Activated CD8-positive, alpha-beta memory T cell treated with anti-CD3 and anti-CD28 coated beads for 1 hour (primary cell): ENCODE measurements at places on chromosomes 2 and 18.

GRCh38 chr2:109355192-109355843 lies 226.3 kb downstream of the SH3RF3 start:
- no peak for DNase-seq

GRCh38 chr2:154640000-154640399 lies 58.5 kb upstream of the KCNJ3 start:
- no peak for DNase-seq

DNA sequence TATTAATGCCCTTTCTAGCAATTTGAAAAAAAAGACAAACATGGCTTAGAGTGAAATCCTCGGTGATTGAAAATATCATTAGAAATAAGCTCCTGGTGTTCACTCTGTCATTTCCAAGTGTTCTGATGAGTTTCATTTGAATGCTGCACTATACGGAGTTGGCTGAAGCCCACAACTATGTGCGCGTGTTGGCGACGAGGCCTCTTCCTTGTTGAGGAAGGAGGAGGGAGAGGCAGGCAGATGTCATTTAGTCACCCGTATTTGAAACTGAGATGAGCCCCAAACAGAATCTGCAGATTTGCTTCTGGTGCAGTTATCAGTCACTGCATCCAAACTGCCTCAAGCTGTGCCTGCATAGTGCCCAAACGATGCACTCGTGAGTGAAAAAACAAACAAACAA lies 23.5 kb upstream of the SKOR2 start:
- DNase-seq, result no peak

DNA sequence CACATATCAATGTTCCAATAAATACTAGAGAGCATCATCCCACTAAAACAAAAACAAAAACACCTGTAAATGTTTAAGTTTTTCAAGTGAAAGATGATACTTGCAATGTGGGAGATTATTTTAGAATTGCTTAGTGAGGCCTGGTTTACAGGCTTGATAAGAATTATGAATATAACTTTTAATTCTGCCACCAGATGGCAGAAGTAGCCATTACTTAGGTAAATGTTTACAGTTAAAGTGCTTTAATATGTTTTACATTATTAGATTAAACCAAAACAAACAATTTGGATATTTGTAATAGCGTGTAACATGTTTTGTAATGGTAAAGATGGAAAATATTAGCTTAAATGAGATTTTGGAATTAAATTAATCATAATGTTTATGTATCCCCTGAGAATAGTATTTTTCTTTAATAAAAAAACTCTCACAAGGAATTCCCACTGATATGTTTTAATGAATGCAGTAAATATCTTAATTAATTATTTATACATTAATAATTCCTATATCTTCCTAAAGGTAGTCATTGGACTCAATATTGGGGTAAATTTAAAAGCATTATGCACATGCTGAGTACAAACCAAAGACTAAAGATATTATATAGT lies 522.0 kb downstream of the SPAG16 start:
- DNase-seq, result no peak

- no peak for DNase-seq
These were observed 396.4 kb downstream of the LNPK start for GRCh38 chr2:175605640-175606009.

GRCh38 chr2:9113262-9113661 lies 93.3 kb upstream of the ASAP2 start:
- no peak for DNase-seq

- DNase-seq, result no peak
These were observed 5.8 kb upstream of the SFTPB start for GRCh38 chr2:85673716-85674375.

- DNase-seq, result no peak
These were observed 42.1 kb upstream of the SIGLEC15 start for GRCh38 chr18:45783097-45784075.

GRCh38 chr18:49021433-49022129 lies 70.8 kb upstream of the SMAD7 start:
- no peak for DNase-seq

GRCh38 chr2:165793161-165793778 lies 777 bp downstream of the GALNT3 start:
- DNase-seq, result no peak

- no peak for DNase-seq
These were observed 18.6 kb downstream of the SLC16A14 start for GRCh38 chr2:230050136-230050535.

DNA sequence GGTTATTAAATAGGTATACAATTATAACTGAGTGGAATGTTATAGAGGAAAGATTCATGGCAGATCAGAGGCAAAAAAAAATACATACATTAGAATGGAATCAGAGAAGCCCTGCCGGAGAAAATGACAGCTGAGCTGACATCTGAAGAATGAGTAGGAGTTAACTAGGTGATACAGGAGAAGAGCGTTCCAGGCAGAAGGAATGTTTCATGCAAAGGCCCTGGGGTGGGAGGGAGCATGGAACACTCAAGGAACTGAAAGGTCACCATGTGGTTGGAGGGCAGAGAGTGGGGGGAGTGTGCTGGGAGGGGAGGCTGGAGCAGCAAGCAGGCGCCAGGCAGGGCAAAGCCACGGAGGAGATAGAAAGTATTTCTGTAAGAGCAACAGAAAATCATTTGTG lies 31.6 kb upstream of the CDK5R2 start:
- no peak for DNase-seq

DNA sequence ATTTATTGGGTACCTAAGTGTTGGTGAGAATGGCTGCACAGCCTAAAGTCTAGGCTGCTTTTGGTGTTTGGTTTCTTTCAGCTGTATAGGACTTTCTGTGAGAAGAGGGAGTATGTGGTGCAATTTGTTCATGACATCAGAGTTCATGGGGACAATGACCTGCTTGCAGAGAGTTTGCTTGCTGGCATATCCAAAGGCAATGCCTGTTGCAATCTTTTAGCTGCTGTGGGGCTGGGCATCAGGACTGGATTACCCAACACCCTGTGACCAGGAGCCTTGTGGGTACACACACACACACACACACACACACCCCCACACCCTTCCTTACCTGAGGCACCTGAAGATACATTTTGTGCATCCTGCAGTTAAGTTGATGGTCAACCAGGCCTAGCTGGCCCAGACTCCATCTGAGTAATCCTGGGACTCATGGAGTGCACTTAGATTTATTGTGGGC lies 68.4 kb downstream of the LIPG start:
- DNase-seq, result no peak

DNA sequence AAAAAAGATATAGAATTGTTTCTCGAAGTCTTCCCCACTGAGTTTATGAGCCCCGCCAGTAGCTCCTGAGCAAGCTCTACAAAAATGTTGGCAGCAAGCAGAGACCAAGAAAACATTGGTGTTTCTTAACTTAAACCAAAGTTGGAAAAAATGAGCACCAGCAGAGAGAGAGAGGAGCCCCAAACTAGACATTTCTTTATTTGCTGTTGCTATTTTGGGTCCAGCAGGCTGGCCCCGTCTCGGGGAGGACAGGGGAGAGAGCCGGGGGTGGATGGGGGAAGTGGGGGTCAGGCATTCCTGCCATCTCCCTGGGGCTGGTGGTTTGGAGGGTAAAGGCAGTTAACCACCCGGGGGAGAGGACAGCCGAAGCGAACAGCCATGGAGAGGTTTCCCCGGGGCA lies 113.0 kb downstream of the DYSF start:
- no peak for DNase-seq

GRCh38 chr2:191696001-191696400 lies 18.1 kb downstream of the NABP1 start:
- no peak for DNase-seq

GRCh38 chr2:173058673-173059072 lies 17.0 kb upstream of the MAP3K20 start:
- DNase-seq, result no peak

- DNase-seq, result no peak
These were observed 122.5 kb upstream of the NCKAP5 start for GRCh38 chr2:133690780-133691179.

GRCh38 chr2:28165087-28165635 lies 227.5 kb upstream of the FOSL2 start:
- no peak for DNase-seq

DNA sequence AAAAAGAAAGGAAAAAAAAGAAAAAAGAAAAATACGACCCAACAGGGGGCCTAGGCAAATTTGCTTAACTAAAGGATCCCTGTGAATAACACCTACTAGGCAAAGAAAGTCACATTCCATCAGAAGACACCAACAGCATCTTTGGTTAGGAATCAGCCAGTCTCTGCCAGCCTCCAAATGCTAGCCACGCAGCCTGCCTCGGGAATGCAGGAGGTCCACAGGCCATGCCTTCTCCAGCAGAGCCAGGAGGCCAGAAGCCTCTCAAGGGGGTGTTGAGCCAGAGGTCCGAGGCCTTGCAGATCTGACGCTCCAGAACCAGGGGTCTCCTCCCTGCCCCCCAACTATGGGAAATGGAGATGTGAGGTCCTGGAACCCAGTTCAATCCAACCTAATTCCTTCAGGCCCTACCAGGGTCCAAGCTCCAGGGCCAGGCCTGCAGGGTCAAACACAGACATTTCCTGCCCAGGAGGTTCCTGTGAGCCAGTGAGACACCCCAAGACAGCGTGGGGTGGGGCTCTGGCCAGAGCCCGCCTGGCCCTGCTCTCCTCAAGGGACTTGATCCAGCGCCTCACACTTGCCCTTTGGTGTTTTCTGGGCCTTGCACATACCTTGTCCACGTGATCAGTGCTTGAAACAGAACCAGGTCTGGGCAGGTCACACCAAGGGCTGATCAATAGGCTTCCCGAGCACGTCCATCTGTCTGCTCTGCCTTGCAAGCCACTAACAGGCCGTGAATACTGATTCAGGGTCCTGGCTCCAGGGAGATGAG lies 289.6 kb upstream of the ID2 start:
- DNase-seq, result no peak

GRCh38 chr2:126513033-126513432 lies 142.9 kb upstream of the GYPC start:
- no peak for DNase-seq

GRCh38 chr2:101162561-101163330 lies 11.6 kb upstream of the TBC1D8 start:
- no peak for DNase-seq

- DNase-seq, result no peak
These were observed 35.2 kb downstream of the STK39 start for GRCh38 chr2:168212167-168212566.

DNA sequence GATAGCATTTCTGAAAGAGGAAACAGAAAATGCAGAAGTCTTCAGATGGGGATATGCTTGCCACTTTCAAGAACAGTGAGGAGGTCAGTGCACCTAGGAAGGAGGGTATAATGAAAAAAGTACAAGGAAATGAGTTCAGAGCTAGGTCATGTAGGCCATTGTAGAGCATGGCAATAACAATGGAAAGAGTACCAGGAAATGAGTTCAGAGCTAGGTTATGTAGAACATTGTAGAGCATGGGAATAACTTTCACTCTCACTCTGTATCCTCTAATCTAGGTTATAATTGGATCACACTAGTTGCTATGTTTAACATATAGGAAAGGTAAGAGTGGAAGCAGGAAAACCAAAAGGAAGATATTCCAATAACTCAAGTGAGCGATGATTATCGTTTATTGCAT lies 12.3 kb downstream of the SCG2 start:
- DNase-seq, result no peak

GRCh38 chr2:46984040-46984439 lies 68.4 kb upstream of the MCFD2 start:
- DNase-seq, result no peak

DNA sequence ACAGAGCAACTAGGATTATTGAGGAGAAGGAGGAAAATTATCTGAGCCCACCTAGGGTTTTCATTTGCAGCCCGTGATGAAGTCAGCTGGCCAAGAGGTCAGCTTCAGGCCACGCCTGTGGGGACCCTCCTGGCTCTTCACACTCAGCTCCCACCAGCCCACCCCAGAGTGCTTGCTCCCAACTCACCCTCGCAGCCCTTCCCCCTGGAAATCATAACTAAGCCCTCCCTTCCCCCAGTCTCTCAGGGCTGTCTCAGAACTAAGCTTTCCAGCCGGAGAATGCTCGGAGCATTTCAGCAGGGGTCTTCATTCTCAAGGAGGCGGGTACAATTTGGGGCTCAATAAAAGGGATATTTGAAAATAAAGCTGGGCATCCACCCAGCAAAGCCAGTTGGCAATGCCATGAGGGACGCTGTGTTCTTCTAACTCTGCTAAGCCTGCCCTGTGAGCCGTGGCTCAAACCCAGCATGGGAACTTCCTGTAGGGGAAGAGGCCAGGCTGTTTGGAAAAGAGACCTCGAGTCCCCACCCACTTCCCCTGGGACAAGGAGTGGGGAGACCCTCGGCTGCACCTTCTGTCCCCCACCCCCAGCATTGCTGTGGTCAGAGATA lies 194.9 kb downstream of the CTIF start:
- no peak for DNase-seq

GRCh38 chr18:32420084-32420750 lies 50.5 kb downstream of the GAREM1 start:
- DNase-seq, result no peak

GRCh38 chr2:905833-906140 lies 44.9 kb upstream of the SNTG2 start:
- DNase-seq, result no peak

DNA sequence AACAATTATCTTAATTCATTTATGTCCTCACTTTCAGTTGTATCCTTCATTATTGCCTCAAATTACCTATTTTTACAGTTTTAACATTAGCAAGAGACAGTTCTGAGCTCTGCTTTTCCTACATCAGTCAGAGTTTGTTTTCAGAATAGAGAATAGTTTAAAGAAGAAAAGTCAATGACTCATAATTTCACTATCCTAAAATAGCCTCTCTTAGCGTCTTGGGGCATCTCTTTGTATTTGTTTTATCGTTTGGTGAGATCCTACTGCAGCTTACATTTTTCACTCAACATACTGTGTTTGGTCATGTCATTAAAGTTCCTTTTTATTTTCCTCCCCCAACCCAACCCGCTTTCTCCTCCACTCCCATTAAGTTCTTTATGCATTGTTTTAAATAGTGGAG lies 3.8 kb downstream of the SEC11C start:
- DNase-seq, result no peak

GRCh38 chr2:156333951-156334495 lies 1.5 kb upstream of the NR4A2 start:
- peak; percentile 58 for DNase-seq

- DNase-seq, result no peak
These were observed 96.3 kb downstream of the NOL4 start for GRCh38 chr18:34128436-34128835.

DNA sequence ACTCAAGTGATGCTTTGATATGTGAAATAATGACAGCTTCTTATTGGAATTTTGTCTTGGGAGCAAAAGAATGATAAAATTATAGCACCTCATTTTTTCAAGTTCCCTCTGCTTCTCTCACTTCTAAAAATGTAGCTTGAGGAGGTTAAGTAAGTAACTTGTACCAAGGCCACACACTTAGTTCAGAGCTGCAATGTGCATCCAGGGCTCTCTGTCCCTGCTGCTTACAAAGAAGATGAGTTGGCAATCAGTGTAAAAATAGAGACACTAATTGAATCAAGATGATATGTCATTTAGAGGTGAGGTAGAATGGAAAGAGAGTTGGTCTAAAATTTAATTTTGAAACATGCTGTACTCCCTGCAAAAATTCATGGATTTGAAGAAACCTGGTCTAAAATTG lies 312.0 kb upstream of the TNP1 start:
- DNase-seq, result no peak
